ENCODE measurements at places on chromosomes 2 and 18.

GRCh38 chr2:156038021-156038420 lies 294.5 kb downstream of the NR4A2 start:
- no peak for DNase-seq

DNA sequence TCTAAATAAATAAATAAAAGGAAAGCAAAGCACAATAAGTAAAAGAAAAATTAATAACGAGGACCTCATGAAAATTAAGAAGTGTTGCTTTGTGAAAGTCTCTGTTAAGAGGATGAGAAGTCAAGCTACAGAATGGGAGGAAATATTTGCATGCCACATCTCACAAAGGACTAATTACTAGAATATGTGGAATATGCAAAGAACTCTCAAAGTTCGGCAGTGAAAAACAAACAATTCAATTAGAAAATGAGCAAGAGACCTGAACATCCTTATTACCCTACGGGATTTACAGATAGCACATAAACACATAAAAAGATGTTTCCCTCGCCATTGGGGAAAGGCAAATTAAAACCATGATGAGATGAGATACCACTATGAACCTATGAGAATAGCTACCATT lies 23.3 kb downstream of the CYP26B1 start:
- no peak for DNase-seq

GRCh38 chr2:131431336-131431735 lies 44.6 kb upstream of the TUBA3D start:
- DNase-seq: no peak

DNA sequence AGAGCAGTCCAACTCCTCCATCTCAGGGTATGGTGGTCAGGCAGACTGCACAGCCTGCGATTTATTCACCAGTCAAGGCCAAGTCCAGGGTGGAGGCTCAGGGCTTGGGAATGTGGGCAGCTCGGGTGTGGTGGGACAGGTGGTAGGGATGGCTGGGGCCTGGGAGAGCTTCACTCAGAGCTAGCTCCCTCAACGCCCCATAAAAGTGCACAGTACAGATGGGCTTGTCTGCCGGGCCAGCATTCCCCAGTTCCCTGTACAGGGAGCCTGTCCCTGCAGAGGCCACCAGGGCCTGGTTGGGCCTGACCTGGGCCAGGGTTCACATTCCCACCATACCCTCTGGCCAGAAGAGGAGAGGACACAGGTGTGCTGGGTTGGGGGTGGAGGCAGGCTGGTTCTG lies 49.2 kb upstream of the OTOS start:
- no peak for DNase-seq

DNA sequence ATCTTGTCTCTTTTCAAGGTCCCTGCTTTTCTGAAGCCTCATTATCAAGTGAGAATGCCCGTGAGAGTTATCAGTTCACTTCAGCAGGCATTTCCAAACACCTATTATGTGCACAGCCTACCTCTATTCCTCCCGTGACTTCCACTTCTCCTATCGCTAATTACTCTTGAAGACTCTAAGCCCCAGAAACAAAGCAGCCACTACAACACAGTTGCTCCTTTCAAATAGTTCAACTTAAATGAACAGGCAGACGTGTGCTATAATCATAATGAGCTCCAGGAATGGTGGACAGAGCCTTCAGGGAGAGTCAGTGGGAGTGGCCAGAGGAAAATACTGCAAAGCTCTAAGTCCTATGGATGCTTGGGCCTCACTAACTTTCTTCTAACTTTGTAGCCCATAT lies 159.0 kb downstream of the RDH14 start:
- DNase-seq: no peak

GRCh38 chr2:196075196-196075595 lies 6.6 kb upstream of the DNAH7 start:
- no peak for DNase-seq

DNA sequence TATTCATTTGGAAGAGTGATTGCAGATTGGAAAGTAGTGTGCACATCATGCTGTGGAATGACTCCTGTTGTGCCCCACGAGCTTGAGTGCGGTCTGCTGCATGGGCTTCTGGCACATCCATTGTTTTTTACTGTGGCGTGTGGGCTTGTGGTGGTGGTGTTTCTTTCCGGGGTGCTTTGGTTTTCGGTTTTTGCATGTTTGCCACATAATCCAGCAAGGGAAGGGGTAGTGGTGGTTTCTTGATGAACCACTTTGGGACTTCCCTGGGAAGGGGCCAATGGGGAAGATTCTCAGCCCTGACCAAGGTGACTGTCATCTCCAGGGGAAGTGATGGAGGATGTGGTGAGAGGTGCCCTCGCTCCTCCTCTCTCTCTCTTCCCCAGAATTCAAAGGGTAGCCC lies 57.0 kb downstream of the COA5 start:
- peak; percentile 64 for DNase-seq

GRCh38 chr2:20997953-20998722 lies 45.7 kb downstream of the APOB start:
- DNase-seq: no peak

GRCh38 chr2:9818097-9818496 lies 25.2 kb upstream of the TAF1B start:
- DNase-seq: no peak

GRCh38 chr18:41693008-41693407 lies 262.0 kb upstream of the PIK3C3 start:
- DNase-seq: no peak

DNA sequence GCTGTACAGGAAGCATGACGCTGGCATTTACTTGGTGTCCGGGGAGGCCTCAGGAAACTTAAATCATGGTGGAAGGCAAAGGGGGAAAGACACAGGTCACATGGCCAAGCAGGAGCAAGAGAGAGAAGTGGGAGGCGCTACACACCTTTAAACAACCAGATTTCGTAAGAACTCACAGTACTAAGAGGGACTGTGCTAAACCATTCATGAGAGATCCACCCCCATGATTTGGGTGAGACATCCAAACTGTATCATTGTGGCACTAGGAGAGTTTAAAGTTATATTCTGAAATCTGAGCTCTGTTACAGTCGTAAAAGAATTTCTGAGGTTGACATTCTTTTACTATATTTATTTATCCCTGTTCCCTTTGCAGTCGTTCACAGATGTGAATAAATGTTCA lies 116.6 kb downstream of the ICA1L start:
- no peak for DNase-seq

DNA sequence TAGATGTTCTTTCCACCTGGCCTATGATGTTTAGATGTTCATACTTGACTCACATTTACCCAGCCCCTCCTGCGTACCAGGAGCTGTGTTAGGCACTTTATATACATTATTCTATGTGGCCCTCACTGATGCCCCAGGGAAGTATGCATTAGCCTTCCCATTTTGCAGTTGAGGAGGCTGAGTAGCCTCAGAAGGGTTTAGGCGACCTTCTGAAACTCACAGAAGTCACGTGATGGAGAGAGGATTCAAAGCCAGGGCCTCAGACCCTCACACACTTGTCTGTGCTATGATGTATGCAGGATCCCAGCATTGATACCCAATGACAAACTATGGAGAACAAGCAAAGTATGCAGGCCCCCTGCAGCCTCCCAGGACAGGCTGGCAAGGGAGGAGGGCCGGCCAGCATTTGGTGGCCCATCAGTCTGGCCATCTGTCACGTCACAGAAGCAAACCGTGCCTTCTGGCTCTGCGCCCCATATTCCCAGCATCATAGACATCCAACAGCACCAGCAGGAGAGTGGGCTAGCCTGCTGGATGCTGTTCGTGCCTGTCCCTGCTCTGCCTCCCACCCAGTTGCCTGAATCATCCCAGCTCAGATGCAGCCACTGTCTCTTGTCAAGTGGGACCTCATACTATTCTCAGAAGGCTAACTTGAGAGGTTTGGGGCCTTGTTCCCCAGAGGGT lies 33.6 kb downstream of the EHD3 start:
- DNase-seq: no peak

DNA sequence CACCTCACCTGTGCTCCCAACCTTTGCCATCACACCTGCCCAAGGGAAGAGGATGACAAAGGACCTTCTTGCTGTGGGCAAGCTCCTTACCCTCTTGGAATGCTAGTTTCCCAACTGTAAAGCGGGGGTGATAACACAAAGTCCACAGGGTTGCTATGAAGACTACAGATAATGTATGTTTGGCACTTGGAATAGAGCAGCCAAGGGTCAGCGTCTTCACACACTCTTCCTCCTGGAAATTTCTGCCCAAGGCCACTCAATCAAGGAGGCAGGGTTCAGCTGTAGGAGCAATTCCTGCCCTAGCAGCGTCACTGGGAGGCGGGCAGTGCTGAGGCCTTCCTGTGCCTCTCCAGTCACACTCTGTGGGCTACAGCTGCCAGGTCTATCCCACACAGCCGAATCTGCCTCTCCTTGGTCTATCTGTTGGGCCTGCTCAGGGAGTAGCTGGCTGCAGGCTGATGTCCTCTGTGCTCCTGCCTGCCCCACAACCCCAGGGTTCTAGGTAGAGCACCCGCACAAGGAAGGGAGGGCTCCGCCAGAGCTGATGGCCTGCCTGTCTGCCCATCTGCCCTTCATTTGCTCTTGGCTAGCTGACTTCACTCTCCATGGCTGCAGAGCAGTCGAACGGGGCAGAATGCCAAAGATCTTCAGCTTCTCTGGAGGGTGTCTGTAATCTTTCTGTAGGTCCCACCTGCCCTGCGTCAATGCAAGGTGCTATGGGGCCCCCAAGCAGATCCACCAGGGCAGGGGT lies 91.9 kb downstream of the MRO start:
- DNase-seq: no peak

- DNase-seq: no peak
Measured at GRCh38 chr2:178280244-178280852, 86.0 kb downstream of the OSBPL6 start.
